ENCODE measurements at places on chromosomes 11 and 22. TPM values are rescaled to one million over a fixed set of nuclear protein-coding genes. Genes with fewer than 3 reads are reported as not detected.

GRCh38 chr11:88651556-88651955 is 314.0 kb upstream of the CTSC start:
- DNase-seq = no peak

- peak; percentile 10 for DNase-seq
These were observed 64.0 kb downstream of the PARVA start for GRCh38 chr11:12441231-12441861.

DNA sequence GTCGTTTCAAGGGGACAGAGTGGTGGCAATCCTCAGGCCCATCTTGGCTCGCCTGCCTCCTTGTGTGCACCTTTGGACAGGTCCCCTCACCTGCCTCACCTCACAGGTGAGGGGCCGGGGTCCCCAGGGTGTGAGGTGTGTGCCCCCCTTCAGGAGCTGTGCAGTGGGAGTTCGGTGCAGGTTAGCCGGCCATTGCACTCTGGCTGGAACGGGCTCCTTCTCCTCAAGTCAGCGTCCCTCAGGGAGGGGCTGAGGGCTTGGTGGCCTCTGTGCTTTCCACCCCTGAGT is 269.1 kb downstream of the TBC1D22A start:
- no peak for DNase-seq

DNA sequence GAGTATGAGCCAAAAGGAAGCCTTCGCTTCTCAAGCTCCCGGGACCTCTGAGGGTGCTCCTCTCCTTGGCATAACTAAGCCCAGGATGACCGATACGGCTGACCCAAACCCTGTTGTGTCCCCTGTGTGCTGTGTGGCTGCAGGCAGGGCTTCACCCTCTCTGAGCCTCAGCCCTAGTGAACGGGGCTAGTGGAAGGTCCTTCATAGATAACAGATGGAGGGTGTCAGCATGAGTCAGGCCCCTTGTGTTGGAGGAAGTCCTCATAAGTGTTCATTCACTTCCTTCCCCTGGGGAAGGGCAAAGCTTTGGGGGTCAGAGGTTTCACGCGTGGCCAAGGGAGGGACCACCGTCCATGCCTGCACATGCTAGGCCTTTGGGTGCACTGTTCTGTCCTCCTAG is 21.5 kb downstream of the SHISAL1 start:
- DNase-seq = peak; percentile 51

DNA sequence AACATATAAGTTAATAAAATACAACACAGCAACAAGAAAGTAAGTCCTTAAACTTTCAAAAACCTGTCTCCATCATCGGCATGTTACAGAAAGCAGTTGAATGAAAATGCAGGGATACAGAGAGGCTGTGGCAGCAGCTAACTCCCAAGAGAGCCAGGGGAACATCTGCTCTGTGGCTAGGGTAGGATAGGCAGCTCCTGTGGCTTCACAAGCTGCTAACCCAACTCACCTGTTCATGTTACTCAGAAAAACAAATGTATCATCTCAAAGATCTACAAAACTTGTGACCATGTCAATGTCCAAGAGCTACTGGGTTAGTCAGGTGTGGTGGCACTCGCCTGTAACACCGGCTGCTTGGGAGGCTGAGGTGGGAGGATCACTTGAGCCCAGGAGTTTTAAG is 15.2 kb upstream of the PLAAT3 start:
- no peak for DNase-seq

DNA sequence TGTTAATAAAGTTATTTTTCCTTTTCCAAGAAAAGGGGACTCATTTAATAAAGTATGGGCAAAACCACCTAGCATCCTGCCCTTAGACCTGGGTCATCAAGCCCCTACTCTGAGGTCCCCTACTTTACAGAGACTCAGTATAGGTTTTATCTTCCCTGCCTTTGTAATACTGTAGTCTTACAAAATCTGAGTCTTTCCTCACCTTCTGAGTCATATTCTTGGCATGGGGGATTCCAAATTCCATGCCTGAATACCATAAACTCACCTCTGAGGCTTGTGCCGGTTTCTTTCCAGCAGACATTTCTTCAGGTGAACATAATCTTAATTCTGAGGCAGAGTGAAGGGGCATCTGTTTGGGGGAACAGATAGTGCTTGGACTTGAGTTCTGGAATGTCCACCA is 282.5 kb downstream of the KCNA4 start:
- no peak for DNase-seq

GRCh38 chr22:39712751-39713525 is 142.4 kb downstream of the CACNA1I start:
- no peak for DNase-seq

- no peak for DNase-seq
These were observed 207.6 kb downstream of the MIAT start for GRCh38 chr22:26865021-26865420.

DNA sequence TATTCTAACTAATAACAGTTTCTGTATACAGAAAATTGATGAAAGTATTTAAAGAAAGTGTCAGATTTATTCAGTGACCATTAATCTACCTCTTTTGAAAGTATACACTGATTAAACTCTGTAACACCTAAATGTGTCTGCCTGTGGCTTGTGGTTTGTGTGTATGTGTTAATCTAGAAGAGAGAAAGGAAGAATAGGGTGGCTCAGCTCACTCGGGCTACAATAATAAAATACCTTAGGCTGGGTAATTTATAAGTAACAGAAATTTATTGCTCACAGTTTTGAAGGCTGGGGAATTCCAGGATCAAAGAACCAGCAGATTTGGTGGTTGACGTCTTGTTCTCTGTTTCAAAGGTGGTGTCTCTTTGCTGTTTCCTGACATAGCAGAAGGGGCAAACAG is 13.6 kb upstream of the OR5AS1 start:
- DNase-seq = no peak

DNA sequence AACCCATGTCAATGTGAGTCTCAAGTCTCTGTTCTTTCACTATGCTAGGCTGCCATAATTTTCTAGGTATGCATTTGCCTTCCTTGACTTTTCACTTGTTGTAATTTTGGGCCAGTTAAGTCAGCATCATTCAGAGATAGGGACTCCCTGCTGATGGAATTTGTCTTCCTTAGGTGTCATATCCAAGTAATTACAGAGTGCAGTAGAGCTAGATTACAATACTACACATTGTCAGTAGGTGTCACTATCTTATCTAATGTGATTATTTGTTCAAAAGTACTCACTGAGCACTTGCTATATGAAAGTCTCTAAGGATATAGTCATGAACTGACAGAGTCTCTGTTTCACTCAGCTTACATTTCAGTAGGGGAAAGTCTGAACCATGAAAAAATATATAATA is 25.0 kb upstream of the SYN3 start:
- DNase-seq = no peak

DNA sequence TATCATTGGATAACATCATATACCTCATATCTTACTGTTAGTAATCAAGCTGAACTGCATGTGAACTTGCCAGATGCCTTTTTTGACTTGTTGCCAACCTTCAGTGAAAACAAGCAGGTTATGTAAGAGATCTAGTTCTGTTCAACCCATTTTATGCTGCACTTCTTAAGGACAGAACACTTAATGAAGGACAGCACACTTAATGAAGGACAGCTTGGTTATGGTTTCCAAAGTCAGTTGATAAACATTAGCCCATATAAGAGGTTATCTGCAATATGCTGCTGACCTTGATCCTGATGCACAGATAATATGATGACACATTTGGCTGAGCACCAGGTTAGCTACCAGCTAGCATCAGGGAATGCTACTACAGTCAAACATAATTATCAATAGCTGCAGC is 358.7 kb upstream of the PDGFD start:
- no peak for DNase-seq

GRCh38 chr11:45543808-45544422 is 121.5 kb downstream of the CHST1 start:
- DNase-seq = peak; percentile 5

GRCh38 chr11:75342966-75343870 is 8.2 kb downstream of the ARRB1 start:
- DNase-seq = no peak

DNA sequence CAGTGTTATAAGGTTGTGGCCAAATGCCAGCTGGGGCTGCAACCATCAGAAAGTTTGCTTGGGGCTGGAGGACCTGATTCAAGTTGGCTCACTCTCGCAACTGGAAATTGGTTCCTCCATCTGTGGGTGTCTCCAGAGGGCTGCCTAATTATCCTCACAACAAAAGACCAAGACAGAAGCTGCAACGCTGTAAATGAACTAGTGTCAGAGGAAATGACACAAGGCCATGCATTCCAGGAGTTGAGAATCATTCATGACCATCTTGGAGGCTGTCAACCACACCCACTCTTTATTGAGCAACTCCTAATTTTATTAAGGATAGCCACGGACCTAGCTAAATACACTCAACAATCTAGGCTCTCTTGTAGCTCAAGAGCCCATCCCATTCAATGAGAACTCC is 1060.8 kb downstream of the OPCML start:
- DNase-seq = peak; percentile 25

DNA sequence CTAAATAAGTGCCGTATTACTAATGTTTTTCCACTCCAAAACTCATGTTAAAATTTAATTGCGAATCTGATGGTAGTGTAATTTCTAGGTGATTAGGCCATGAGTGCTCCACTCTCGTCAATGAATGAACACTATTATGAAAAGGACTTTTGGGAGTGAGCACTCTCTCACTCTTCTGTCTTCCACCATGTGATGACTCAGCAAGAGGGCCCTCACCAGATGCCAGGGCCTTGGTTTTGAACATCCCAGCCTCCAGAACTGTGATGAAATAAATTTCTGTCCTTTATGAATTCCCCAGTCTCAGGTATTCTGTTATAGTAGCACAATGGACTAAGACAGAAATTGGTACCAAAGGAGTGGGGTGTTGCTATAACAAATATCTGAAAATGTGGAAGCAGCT is 8.1 kb downstream of the JRKL start:
- no peak for DNase-seq

DNA sequence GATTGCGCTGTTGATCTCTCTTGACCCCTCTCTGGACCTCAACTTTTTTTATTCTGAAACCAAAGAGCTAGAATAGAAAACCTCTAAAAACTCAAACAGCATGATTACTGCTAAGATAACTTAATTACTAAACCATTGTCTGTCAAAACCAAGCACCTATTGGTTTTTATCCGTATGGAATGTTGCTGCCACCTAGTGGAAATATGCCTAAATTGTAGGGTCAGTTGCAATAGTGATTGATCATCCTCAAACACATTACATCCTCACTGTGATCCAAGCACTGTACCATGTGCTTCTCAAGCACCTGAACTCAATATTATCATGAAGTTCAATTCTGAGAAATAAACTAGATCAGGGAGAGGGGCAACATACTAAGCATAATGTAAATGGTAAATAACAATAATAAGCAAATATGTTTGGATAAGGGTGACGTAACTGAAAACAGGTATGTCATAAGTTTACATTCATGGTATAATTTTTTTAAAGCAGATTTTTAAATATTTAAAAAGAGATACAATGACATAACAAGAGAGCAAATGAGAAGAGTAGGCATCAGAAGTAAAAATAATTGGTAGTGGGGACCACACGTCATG is 3.8 kb upstream of the OR5A2 start:
- DNase-seq = peak; percentile 28

DNA sequence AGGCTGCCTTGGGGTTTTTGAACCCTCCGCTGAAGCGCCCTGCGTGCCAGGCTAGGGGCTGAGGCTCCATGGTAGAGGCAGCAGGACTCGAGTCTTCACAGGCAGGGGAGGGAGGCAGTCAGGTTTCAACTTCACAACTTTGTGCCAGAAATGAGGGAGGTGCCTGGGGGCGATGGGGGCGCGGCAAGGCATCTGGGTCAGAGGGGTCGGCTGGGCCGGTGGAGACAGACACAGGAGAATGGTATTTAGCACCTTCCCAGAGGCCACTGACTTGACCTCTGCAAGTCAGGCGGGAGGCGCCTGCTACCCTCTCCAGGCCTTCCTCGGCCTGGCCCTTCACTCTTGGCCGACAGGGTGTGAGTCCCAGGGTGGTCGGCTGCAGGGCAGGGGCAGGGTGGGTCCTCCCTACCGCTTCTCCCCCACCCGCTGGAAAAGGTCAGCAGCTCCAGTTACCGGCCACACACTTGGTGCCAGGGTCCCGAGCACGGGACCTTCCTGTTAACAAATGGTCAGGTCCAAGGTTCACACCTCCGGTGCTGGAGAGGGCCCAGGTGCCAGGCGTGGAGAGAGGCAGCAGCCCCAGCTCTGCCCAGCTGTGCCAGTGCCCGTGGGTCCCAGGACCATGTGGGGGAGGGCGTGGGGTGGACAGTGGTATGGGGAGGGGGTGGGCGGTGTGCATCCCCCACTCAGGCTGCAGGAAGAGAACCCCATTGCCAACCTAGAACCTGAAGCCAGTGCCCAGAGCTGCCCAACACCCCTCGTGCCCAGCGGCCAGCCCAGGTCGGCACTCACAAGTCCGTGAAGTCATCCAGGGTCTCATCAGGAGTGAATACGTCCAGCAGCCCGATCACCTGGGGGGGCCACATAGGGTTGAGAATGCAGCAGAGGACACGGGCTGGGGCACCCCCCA is 3.8 kb downstream of the MAPK12 start:
- no peak for DNase-seq

DNA sequence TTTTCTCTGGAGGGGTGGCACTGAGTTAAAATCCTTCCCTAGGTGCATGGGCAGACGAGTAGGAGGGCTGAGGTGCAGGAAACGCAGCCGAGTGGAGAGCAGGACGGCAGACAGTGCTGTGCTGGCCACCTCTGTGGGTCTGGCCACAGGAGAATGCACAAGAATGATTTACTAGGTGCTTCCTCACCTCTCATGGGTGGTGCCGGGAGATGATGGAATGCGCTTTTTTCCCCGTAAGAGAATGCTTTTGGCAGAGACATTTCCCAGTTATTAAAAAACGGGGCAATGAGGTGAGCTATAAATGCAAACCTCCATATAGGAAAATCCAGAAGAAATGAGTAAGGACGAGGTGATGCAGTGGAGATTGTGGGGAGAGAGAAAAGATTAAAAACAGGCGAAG is 86.1 kb downstream of the ADAMTS15 start:
- no peak for DNase-seq

- DNase-seq = peak; percentile 93
These were observed 13.3 kb downstream of the CREB3L1 start for GRCh38 chr11:46290598-46291309.

- DNase-seq = no peak
These were observed 35.9 kb downstream of the KIAA0930 start for GRCh38 chr22:45204819-45205218.

Gene CREB3L1
- 4.6 TPM for total RNA-seq

Gene KLHDC7B
- 0.06 TPM for total RNA-seq

Gene ABCC8
- total RNA-seq = not detected

Gene AQP11
- 0.23 TPM for total RNA-seq

Gene OR8D4
- total RNA-seq = not detected

Gene SCGB2A2
- total RNA-seq = not detected

Gene ANO9
- 0.17 TPM for total RNA-seq

Gene TSGA10IP
- total RNA-seq = not detected

Gene MS4A15
- not detected for total RNA-seq

Gene PRSS23
- 104 TPM for total RNA-seq

Data from Daoy (cell line).